ENCODE measurements at places on chromosomes 7 and 10.

GRCh38 chr7:153682628-153683027 lies 369.6 kb upstream of the DPP6 start:
- DNase-seq = no peak

DNA sequence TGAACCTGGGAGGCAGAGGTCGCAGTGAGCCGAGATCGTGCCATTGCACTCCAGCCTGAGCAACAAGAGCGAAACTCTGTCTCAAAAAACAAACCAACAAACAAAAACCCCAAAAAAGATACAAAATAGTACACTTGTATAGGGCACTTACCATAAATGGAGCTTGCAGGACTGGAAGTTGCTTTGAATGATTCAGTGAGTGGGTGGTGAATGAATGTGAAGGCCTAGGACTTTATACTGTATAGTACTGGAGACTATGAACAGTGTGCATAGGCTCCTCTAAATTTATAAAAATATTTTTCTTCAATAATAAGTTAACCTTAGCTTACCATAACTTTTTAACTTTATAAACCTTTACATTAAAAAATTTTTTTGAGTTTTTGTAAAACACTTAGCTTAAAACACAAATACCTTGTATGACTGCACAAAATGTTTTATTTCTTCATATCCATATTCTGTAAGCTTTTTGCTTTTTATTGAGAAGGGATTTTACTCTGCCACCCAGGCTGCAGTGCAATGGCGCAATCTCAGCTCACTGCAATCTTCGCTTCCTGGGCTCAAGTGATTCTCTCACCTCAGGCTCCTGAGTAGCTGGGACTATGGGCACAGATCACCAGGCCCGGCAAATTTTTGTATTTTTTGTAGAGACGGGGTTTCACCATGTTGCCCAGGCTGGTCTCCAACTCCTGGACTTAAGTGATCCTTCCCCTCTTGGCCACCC lies 6.9 kb upstream of the H2AZ2 start:
- DNase-seq = no peak

GRCh38 chr10:132547421-132547861 lies 9.9 kb downstream of the INPP5A start:
- DNase-seq = no peak

DNA sequence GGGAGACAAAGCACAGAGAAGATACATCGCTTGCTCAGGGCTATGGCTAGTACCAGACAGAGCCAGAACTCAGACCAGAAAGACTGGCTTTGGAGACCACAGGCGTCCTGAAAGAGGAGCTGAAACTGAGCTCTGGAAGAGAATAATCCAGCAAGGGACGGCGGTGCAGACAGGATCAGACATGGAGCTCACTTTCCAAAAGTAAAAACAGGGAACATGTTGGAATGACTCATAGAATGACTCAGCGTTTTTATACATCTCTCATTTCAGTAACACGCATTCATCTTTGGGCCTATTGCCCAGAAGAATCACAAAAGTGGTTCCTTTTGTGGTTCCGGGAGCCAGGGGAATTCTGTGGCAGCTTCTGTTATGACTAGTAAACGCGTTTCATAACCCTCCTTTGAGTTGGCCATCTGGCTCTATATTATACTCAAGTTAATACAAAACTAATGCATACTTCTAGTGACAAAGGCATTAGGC lies 37.2 kb downstream of the PLEKHS1 start:
- no peak for DNase-seq

DNA sequence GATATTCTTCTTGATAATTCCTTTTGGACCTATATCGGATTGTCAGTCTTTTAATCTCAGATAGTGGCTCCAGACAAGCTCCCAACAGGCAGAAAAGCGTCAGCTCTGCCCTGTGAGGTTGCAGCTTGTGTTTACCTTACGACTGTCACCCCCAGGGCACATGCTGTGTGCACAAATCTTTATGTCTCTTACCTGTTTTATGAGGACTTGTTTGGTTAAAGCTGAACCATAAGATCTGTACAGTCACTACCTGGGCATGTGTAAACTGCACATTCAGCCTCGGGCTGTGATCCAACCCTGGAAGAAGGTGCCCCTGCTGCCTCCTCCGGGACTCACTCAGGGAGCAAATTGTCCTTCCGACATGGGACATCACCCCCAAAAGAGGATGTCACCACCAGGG lies 119.8 kb downstream of the GALNT17 start:
- no peak for DNase-seq

DNA sequence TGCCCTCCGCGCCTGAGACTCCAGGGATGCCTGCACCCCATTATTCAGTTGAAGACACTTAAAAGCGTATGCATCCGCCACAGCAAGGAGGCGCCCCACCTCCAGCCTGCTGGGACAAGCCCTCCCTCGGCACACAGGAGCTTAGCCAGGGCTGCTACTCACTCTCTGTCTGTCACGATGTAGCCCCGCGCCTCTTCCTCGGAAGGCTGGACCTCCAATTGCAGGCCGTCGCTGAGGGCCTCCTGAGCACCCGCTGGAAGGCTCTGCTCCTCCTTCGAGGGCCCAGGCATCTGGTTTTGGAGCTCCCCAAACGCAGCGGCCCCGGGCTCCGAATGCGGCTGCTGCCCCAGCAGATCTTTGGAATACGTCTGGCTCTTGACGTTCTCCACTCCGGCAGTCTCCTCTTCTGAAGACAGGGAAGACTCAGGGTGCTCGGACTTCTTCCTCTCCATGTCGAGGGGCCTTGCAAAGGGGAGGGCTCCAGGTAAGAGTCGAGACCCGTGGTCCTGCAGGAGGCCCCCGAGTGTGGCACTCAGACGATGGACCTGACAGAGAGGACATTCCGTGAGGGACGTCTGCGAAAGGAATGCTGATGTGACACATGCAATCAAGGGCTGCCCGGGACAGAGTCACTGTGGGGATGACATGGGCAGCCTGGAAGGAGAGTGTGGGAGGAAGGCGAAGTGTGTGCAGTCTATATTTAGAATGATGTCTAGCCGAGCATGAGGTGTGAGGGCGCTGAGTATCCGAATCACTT lies 453.9 kb downstream of the PTPRN2 start:
- no peak for DNase-seq

DNA sequence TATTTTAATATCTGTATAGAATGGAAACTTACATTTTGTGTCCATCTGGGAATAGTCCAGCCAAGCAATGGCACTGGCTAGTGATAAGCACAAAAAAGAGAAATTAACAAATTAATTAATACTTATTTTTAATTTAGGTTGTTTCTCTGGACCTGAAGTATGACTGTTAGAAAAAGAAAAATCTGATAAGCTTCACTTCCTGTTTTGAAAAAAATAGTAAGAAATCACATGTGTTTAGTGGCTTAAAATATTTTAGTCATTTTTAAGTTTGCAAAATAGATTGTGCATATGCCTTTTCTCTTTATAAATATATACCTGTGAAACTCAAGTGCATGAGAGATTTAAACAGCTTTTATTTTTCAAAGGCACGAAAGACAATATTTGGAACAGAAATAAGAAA lies 50.1 kb upstream of the CREB5 start:
- DNase-seq = no peak

DNA sequence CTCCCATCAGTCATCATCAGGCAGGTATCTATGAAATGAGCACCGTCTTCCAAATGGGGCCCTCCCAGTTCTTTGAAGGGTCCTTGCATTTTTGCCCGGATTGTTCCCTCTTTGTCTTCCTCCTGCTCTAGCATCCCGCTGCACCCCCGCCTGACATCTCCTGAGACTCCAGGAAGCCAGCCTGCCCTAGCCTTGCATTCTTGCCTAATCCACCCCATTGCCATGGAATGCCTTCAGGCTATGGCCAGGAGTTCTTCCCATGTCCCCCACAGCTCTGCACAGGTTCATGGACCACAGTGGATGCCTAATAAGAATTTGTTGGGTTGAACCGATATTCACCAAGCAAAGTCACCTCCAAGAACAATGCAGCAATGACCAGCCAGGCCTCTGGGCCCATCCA lies 62.1 kb downstream of the ZMIZ1 start:
- no peak for DNase-seq

DNA sequence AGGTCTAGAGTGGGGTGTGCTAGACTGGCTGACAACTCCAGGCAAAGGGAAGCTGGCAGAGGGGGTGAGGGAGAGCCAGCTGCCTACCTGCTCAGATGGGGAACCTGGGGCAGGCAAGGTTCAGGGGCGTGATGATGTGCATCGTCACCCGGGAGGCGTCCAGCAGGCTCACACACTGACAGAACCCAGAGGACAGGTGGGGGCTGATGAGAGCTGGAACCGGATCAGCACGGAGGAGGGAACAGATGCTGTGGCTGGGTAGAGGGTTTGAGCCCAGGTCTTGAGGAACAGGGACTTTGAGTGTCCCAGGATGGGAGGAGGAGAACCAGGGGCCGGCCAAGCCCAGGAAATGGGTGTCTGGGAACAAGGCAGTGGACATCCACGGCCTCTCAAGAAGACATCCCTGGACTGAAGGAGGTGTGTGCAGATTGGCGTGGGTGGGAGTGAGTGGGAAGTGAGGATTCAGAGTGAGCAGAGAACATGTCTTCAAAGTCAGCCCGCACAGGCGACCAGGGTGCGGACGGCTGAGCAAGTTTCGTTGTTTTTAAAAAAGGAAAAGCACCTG lies 3.9 kb downstream of the RASGEF1A start:
- no peak for DNase-seq

DNA sequence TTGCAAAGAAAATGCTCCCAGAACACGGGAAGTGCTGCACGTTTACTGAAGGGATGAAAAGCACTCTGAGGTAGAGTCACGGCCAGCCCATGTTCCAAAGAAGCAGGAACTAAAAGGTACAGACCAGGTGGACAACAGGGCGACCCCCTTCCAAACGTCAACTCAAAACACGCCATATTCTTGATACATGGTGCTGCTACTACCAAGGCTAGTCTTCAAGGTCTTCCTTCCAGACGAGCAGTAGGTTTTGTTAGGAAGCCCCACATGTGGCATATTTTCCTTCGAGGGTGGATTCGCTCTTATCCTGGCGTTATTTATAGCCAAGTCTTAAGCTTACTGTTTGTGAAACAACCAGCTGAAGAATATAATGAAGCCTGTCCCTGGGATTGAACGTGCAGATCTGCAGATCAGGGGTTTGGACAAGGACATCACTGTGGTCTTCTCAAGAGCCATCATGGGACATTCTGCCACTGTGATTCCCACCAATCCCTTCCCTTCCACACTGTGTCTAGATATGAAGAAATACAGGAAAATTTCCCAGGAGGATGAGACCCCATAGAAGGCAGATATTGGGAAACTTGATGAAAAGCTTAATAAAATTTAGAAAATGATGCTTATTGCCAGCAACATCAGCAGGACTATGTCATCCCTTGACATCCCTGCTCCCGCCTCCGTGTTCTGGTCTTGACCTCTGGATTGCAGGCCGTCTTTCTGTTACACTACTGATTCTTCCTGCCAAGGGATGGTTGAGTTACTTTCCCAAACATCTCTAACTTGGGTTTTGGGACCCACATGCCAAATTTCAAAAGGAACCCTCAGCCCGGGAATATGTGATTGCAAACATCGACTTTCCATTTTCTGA lies 734.4 kb downstream of the PARD3 start:
- no peak for DNase-seq

- no peak for DNase-seq
Measured at GRCh38 chr10:109996225-109996624, 11.6 kb upstream of the ADD3 start.

DNA sequence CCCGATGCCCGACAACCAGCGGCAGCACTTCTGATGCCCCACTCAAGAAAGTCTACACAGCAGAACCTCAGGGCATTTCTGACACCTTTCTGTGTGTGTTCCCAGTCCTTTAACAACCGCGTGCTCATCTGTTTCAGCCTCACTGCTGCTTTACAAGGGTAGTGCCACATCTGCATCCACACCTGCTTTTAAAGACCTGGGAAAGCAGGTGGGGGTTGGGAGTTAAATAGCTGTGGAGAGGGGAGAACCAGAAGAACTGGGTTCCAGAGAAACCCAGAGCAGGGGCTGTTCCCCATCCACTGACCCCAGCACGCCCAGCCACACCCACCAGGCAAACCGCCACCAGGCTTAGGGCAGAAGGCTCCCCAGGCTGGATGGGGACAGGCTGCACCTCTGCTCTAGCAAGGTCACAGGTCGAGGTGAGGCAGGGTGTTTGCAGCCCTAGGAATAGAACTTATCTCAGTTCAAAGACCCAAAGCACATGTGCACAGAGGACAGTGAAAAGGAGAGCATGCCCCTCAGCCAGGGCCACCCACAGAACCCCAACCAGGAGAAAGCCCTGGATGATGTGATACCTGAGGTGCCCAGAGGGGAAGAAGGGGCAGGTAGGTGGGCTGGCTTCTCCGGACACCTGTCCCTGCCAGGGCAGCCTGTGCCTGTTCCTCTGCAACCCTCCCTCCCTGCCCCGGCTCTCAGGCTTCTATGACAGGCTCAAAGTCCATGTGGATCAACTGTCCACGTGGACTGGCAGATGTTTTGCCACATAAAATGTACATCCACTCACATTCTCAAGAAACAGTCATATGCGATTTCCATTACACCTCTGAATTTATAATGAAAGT lies 51.3 kb downstream of the COBL start:
- DNase-seq = no peak

DNA sequence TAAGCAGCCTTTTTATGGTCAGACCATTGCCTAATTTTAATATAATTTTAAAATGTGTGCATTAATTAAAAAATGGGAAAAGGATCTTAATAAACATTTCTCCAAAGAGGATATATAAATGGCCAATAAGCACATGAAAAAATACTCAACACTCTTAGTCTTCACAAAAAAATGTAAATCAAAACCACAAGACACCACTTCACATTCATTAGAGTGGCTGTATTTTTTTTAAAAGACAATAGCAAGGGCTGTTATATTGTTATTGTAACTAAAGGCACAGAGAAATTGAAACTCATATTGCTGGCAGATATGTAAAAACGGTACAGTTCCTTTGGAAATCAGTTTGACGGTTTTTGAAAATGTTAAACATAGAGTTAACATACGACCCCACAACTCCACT lies 3.2 kb upstream of the CROT start:
- no peak for DNase-seq

Data from stimulated activated CD4-positive, alpha-beta T cell treated with anti-CD3 and anti-CD28 coated beads, TNF-alpha, amount 100 ng/mL, for 1 hour (primary cell).